ENCODE measurements at places on chromosomes 5 and 9. TPM values are rescaled to one million over a fixed set of nuclear protein-coding genes. Genes with fewer than 3 reads are reported as not detected.

DNA sequence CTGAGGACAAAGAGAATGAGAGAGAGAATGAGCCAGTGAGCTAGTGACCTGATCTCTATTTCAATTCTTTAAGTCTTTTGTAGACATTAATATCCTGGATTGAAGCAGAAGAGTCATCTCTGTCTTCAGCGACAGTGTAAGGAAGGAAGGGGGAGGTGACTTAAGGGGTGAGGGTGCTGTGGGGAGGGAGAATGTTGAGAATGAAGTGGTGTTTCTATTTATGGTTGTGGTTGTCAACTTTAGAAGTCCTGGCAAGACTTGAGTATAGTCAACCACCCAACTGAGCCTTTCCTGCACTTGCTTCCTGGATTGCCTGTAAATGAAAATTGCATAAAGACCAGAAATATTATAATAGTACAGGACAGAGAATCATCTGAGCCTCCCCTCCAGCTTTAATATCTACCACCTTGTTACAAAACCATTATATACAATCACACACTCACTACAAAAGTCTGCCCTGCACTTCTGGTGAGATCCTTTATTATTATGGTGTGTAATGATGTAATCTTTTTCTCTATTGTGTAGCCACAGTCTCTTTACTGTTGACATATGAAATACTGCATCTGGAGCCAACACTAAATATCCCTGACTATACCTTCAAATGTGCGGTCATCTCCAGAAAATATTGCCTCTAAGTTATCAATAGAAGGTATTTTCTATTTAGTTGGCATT is 91.7 kb downstream of the NTRK2 start:
- no peak for DNase-seq

Gene PPP2CA
- 120 TPM for polyA plus RNA-seq

- DNase-seq, result no peak
Measured at GRCh38 chr9:18333157-18333556, 140.8 kb upstream of the ADAMTSL1 start.

Gene PCDHA12
- 0.48 TPM for polyA plus RNA-seq

Gene WNK2
- 80.4 TPM for polyA plus RNA-seq

Gene OR1Q1
- polyA plus RNA-seq, result not detected

DNA sequence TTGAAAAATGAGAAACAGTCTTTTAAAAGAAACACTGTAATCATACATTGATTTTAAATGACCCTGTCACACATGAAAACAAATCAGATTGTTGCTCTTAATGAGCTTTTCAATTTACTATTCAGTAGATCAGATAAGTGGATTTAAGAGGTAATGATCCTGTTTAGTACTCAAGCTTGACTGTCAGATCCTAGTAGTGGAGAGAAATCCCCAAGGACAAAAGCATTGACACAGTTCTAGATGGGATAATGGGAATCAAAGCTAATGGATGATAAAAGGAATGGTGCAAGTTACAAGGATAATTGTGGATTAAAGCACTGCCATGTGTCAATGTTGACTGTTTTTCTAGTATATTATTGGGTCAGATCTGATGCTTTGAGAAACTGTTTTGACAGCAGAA is 142.3 kb upstream of the TLX3 start:
- no peak for DNase-seq

Gene VAV2
- polyA plus RNA-seq, result 48.4 TPM

Gene ROR2
- 17.5 TPM for polyA plus RNA-seq

DNA sequence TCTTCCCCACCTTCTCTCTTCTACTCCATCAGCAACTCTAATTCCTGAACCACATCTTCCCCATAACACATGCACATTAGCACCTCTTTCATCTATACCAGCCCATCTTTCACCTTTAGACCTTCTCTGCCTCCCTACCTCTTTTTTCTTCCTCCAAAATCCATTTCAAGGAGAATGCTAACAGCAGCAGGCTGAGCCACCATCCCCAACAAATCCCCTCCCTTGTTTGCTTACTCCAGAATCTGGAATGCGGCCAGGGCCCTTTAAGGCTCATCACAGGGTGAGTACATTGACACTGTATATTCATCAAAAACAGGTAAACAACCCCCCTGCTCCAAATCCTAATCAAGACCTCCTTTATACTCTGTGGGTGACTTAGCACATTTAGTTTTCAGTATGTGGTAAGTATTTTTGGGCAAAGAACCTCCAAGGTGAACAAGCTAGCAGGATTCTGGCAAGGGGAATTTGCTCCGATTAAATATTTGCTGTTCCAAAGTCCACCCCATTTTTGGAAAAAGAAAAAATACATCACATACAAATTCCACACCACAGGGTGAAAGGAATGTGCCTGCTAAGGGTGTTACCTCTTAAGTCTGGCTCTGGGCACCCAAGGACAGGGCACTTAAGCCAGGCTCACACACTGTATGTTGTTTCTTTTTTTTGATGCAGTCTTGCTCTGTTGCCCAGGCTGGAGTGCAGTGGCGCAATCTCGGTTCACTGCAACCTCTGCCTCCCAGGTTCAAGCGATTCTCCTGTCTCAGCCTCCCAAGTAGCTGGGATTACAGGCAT is 71.4 kb downstream of the SERINC5 start:
- DNase-seq, result no peak

DNA sequence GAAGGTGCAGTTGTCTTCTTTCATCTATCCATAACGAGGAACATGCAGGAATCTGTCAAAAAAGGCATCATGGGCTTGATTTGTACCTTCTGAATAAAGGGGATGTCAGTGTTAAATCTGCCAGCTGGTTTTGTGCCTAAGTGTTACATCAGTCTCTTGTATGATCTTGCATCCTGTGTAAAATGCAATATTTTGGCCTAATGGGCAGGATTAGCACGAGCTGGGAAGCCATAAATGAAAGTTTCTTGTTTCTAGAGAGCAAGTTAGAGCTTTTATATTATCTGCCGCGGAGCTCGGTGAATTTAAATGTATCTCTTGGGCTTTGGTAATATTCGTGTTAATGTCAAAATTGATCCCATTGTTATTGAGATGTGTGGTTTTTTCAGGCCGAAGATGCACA is 526.1 kb upstream of the WWC1 start:
- no peak for DNase-seq

Gene EIF4E1B
- not detected for polyA plus RNA-seq

GRCh38 chr9:114895521-114895991 is 34.8 kb downstream of the TNFSF8 start:
- DNase-seq, result no peak

Gene CCL21
- 60.4 TPM for polyA plus RNA-seq

Gene HAPLN1
- 5.0 TPM for polyA plus RNA-seq

DNA sequence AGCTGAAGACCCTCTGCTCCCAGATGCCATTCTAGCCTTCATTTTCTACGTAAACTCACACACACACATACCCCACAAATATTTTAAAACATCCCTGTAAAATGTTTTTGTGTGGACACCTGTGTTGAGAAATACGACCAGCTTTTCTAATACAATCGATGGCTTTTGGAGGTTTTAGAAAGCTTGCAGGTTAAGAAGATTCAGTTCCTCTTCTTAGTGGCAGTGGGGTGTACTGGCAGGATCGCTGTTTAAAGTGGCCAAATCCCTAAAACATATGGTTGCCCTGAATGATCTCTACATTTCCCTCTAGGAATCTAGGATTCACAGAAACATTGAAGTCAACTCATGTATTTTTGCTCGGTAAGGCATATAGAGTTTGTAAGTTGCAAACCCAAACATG is 236.3 kb downstream of the NSG2 start:
- DNase-seq, result no peak

DNA sequence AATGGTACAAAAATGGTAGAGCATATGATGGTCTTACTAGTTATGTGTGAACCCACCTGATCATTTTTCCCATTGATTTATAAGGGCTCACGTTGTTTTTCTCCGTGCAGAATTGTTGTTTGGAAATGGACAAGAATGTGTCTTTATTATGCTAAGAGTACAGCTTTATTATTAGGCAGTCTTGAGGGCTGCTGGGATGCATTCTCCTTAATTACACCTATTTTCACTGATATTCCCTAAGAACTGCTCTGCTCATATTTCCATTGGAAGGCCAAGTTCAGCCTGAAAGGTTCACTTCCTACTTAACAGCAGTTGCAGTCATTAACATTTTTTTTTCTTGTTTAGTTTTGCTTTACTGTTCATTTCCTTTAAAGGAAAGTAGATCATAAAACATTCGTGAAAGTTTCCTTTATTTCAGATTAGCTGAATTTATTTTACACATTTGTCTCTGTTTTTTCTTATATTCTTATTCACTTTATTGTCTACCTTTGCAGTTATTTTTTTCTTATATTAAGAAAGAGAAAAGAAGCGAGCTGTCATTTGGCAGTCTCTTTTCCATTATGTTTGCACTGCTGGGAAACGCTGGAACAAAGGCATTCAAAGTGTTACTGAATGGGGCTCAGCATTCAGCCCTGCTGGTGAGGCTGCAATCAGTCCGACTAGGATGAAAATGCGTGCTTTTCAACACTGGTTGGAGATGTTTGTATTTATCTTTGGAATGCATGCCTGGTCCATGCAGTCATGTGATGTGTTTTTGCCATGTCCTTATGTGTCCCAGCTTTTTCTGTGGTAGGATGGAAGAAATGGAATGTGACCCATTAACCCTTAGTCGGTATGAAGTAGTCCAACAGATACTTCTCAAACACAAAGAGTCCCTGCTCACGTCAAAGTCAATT is 602.7 kb upstream of the ZNF608 start:
- DNase-seq, result no peak

Gene ST8SIA4
- polyA plus RNA-seq, result 4.7 TPM

DNA sequence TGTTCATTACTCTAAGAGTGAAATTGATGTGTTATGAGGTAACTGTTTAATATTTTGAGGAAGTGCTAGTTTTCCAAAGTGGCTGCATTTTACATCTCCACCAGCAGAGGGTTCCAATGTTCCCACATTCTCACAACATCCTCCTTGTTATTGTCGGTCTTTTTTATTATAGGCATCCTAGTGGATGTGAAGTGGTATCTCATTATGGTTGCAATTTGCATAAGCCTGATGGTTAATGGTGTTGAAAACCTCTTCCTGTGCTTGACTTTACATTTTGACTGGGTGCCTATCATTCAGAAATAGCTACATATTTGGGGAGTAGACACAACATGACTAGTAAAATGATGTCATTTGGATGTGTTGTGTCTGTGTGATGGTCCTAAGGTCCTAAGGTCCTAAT is 143.6 kb downstream of the MRPS30 start:
- DNase-seq, result no peak

DNA sequence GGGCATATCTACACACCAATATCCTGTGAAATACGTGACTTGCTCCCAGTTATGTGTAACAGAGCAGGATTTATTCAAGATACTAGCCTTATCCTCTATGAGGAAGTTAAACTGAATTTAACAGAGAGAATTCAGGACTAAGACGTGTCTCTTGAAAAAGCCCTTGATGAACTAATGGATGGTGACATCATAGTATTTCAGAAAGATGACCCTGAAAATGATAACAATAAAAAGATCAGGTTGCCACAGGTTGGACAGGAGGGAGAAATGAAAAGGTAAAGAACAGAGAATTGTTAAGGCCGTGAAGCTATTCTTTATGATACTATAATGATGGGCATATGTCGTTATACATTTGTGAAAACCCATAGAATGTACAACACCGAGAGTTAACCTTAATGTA is 56.2 kb upstream of the EFNA5 start:
- DNase-seq, result no peak

GRCh38 chr9:114140850-114141249 is 14.5 kb upstream of the COL27A1 start:
- DNase-seq, result no peak

GRCh38 chr5:139390639-139391569 is 1.2 kb upstream of the MZB1 start:
- no peak for DNase-seq

All from large intestine (tissue), 12 donors.